ENCODE measurements at places on chromosomes 16 and 17. TPM values are rescaled to one million over a fixed set of nuclear protein-coding genes. Genes with fewer than 3 reads are reported as not detected.
A peak's percentile ranks its signal among the peaks of the same experiment; 100 is the strongest.

- H3K4me1 ChIP-seq, result no peaks in the 10 kb centered on the region
- H3K27me3 ChIP-seq, result no peaks in the 10 kb centered on the region
- H3K4me3 ChIP-seq, result no peak overlapping the region
These were observed 206.9 kb downstream of the MAP2K4 start for GRCh38 chr17:12227547-12227946.

- no peak for DNase-seq
- no peak overlapping the region for H3K27ac ChIP-seq
- peaks cover 5% of the 10 kb centered on the region for H3K36me3 ChIP-seq
- no peaks in the 10 kb centered on the region for H3K27me3 ChIP-seq
- H3K4me1 ChIP-seq, result no peaks in the 10 kb centered on the region
These were observed 23.8 kb downstream of the FAM83G start for GRCh38 chr17:18980682-18981334.

DNA sequence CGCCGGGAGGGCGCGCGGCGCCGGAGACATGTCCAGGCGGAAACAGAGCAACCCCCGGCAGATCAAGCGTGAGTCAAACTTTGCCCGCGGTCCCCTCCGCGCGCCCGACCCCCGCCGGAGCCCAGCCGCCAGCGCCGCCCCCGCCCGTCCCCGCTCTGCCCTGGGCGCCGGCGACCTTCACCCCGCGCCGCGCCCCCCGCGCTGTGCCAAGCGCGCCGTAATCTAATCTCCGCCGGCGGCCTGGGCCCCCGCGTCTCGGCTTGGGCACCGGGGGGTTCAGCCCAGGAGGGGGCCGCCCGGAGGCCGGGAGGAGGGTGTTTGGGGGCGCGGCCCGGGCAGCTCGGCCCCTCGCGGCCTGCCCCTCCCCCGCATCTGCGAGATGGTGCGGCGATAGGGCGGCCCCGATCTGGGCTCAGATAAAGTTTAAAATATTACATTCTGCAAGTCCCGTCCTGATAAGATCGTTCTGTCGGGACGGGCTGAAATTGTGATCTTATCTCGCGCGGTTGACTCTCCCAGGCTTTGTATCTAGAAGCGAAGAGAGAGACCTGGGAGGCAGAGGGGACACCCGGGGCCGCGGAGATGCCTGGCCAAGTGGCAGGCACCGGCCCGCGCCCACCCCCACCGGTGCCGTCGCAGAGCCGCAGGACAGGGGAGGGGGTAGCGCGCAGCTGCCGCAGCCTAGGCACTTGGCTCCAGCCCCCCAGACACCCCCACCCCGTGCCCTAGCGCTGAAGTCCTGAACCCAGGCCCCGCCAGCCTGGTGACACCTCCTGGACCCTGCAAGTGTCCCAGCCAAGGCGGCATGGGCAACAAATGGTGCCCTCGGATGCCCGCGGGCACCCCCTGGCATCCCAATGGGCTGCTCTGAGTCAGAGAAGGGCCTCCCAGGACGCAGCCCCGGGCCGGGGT, 787 bp downstream of the ZFPM1 start:
- DNase-seq, result no peak
- peaks cover 23% of the 10 kb centered on the region for H3K4me1 ChIP-seq
- no peak overlapping the region for H3K27ac ChIP-seq
- no peaks in the 10 kb centered on the region for H3K36me3 ChIP-seq
- H3K27me3 ChIP-seq, result no peaks in the 10 kb centered on the region

The CPPED1 gene
- 20.1 TPM for total RNA-seq

The MED9 gene
- 13.8 TPM for total RNA-seq

- H3K36me3 ChIP-seq, result no peaks in the 10 kb centered on the region
- H3K27me3 ChIP-seq, result peaks cover 23% of the 10 kb centered on the region
- no peak overlapping the region for H3K4me3 ChIP-seq
- no peaks in the 10 kb centered on the region for H3K4me1 ChIP-seq
- no peak for DNase-seq
These were observed 45.1 kb upstream of the SSTR5 start for GRCh38 chr16:1027501-1027815.

The C16orf92 gene
- not detected for total RNA-seq

The MYH3 gene
- 2.8 TPM for total RNA-seq

GRCh38 chr16:10566613-10567012, 13.8 kb downstream of the EMP2 start:
- peaks cover 26% of the 10 kb centered on the region for H3K4me1 ChIP-seq
- H3K27me3 ChIP-seq, result no peaks in the 10 kb centered on the region
- H3K4me3 ChIP-seq, result no peak overlapping the region
- no peak overlapping the region for H3K27ac ChIP-seq
- no peak for DNase-seq
- H3K36me3 ChIP-seq, result no peaks in the 10 kb centered on the region

DNA sequence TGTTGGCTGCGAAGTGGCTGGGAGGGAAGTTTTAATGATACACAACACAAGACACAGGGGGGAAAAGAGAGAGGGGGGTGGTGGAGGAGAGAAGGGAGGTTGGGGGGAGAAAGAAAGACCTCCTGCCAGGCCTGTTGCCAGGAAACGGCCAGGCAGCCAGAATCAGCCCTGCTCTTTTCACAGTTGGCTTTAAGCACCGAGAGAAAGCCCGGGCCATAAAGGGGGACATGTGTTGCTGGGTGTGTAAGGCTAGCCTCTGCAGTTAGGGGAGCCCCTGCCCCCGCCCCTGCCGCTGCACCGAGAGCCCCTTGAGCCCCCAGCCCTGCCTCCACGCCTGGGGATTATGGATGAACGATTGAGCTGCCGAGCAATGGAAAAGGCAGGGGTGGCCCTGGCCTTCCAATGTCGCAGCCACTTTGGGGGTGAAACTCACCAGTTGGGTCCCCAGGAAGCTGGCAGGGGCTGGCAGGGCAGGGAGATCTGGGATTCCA, 13.9 kb upstream of the WNT3 start:
- H3K4me3 ChIP-seq, result no peak overlapping the region
- H3K27me3 ChIP-seq, result no peaks in the 10 kb centered on the region
- no peaks in the 10 kb centered on the region for H3K36me3 ChIP-seq
- no peaks in the 10 kb centered on the region for H3K4me1 ChIP-seq
- DNase-seq, result no peak
- no peak overlapping the region for H3K27ac ChIP-seq

DNA sequence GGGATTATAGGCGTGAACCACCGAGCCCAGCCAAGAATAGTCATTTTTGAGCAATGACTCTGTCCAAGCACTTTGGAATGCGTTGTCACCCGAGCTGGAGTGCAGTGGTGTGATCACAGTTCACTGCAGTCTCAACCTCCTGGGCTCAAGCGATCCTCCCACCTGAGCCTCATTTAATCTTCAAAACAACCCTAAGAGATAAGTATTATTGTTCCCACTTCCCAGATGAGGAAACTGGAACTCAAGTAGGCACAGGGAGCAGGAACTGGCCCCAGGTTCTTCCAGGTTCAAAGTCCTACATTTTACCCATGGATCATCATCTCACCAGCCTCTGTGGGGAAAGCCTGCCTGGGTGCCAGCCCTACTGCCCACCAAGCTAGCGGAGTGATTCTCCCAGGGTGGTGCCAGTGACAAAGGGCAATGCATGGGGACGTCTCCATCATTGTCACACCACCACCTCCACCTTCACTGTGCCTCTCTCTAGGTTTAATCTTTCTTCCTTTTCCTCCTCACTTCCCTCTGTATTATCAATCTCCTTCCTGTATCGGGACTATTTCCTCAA, 11.3 kb upstream of the RNF157 start:
- no peak for DNase-seq
- peak overlapping the region; percentile 84 for H3K27ac ChIP-seq
- no peaks in the 10 kb centered on the region for H3K36me3 ChIP-seq
- no peaks in the 10 kb centered on the region for H3K27me3 ChIP-seq

The TERB1 gene
- total RNA-seq, result 0.26 TPM

DNA sequence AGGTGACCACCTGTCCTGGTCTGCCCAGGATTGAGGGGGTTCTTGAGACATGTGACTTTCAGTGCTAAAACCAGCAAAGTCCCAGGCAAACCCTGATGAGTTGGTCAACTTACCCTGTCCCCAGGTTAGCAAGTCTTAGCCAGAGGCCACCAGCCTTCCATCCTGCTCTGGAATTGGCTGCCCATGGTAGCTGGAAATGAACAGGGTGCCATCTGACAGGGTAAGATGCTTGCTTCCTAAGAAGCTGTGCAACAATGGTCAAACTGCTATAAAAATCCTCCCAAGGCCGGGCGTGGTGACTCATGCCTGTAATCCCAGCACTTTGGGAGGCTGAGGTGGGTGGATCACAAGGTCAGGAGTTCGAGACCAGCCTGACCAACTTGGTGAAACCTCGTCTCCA, 22.8 kb upstream of the MTMR4 start:
- H3K27me3 ChIP-seq, result no peaks in the 10 kb centered on the region
- no peak for DNase-seq
- no peak overlapping the region for H3K27ac ChIP-seq
